ENCODE measurements at places on chromosomes 5 and 9.

DNA sequence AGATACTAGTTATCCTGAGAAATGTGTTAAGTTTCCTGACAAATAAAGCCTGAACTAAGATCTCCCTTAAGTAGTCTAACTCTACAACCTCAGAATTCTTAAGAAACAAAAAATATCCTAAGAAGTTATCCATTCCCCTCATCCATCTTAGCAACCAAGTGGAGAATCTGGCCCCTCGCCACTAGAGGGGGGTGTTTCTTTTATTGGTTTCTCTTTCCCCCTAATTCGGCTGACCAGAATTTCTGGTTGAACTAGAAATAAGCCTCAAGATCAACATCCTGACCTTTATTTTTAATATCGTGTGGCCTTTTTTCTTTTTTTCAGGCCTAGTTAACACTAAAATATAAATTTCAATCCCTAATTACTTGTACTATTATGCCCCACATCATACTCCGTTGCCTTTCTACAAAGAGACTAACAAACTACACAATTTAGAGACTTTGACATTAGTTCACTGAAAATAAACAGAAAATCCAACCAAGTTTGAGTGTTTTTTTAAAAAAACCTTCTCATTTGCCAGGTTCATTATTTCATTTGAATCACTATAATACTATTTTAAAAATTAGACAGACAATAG lies 14.3 kb upstream of the NR4A3 start:
- peak; percentile 85 for DNase-seq

DNA sequence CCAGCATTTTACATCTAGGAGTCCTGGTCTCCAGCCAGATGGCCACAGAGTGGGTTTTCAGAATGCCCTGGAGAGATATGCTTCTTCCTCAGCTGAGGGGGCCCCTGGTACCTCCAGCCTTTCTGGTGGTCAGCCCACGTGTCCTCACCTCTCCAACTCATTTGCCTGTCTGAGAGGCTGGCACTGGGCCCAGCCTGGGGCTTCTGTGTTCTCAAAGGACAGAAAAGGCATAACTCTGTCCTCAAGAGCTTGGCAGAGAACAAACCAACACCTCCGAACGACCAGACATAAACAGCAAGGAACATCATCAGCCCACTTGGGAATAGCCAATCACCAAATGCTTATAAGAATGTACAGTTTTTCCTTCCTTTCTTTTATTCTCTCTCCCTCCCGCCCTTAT lies 17.1 kb downstream of the ENG start:
- no peak for DNase-seq

DNA sequence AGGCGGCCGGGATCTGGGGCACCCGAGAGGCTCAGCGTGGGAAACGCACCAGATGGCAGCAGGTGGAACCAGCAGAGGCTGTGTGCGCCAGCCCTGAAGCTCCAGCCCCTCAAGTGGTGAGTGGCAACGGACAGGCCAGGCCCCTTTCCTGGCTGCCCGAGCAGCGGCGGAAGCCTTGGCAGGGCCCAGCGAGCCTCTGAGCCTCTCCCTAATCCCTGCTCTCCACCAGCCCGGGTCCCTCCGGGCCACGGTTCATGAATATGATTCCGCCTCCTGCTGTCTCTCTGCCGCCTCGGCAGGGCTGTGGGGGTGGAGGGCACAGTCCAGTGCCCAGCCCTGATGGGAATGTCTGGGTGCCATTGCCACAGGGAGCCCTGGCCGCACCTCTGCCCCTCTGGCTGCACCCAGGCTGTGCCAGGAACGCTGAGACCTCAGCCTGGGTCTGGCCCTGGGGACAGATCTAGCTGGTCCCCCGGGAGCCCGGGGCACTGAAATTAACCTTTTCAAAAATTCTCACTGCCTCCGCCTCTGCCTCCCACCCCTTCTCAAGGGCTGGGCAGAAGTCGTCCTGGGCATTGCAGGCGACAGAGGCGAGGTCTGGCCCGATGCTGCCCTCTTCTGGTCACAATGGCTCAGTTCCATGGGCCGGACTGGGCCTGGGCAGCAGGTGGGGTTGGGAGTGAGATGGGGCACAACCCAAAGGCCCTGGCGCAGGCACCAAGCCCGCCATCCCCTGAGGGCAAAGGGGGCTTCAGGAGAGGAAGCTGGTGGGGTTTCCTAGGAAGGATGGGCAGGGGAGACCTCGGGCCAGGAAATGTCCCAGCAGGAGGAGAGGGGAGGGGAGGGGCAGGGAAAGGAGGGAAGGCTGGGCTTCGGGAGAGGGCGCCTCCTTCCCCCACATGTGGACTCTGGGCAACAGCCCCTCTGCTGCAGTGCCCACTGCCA lies 20.3 kb downstream of the CCDC187 start:
- DNase-seq, result peak; percentile 85

DNA sequence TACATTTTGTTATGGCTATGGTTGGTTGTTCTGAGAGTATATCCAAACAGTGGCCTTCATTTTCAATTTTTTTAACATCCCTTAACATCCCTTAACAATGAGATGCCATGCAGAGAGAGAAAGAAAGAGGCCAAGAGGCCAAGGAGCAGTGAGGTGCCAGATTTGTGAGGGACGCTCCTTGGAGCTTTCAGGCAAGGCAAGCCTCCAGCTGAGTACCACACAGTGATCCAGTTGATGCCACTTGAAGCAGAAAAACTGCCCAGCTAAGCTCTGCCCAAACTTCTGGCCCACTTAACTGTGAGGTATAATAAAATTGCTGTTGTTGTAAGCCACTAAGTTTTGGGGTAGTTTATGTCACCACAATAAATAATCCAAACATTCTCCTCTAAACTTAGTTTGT lies 22.6 kb upstream of the EMB start:
- no peak for DNase-seq

DNA sequence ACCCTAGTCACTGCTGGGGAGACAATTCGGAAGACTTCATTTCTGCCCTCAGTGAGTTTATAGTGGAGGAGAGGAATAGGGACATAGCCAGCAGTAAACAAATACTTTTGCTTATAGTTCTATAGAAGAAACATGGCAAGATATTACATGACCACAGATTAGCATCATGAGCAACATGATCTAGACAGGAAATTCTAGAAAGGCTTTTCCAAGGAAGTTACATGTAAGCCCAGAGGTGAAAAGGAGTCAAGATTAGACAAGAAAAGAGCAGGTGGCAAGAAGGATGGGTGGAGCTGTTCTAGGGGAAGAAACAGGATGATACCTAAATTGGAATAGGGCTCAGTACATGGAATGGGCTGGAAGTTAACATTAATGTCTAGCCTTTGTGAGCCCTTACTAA lies 82.8 kb upstream of the MYO10 start:
- DNase-seq, result no peak

- DNase-seq, result no peak
Observed at GRCh38 chr9:5278486-5278885, 26.0 kb downstream of the RLN2 start.

GRCh38 chr5:120134944-120135343 lies 329.2 kb upstream of the PRR16 start:
- no peak for DNase-seq

DNA sequence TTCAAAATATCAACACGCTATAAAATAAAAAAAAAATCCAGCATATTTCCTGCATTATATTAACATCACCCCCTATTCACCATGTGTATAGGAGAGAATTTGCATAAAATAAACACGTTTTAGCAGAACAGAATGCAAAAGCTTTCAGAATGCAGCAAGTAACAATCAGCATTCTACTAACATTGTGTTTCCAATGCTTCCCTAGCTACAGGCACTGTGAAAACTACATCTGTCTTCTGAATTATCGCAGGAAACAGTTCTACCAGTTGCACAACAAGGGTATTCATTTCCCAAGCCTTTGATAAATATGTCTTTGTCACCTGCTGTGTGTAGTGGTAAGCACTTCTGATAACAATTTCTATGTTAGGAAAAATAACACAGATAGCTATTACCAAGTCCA lies 1015.8 kb downstream of the CDH18 start:
- no peak for DNase-seq

DNA sequence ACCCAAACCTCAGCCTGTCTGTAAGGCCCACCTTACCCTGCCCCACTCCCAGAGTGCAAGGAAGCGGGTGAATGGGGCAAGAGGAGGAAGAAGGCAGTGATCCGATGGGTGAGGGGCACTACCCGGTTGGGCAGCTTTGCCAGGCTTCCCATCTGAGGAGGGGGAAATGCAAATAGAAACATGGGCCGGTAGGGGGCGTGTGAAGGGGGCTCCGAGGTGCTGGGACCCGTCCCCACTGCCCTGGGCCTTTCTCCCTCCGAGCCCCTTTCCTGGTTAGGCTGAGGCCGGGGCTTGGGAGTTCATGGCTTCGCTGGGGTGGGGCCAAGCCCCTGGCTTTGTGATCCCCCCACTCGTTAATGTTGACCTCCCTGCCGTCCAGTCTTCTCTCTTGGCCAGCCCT lies 23.6 kb upstream of the MYORG start:
- no peak for DNase-seq

Data from sigmoid colon (tissue), 7 donors.